NCI-H2029 treated with DMSO at 0.1 percent for 48 hours (cell line): ENCODE measurements at places on chromosomes 16 and 17.
A peak's percentile ranks its signal among the peaks of the same experiment; 100 is the strongest.

- DNase-seq, result no peak
Measured at GRCh38 chr17:12457493-12457892, 208.2 kb upstream of the MYOCD start.

GRCh38 chr17:49946964-49947584, 21.9 kb upstream of the DLX4 start:
- DNase-seq, result no peak

DNA sequence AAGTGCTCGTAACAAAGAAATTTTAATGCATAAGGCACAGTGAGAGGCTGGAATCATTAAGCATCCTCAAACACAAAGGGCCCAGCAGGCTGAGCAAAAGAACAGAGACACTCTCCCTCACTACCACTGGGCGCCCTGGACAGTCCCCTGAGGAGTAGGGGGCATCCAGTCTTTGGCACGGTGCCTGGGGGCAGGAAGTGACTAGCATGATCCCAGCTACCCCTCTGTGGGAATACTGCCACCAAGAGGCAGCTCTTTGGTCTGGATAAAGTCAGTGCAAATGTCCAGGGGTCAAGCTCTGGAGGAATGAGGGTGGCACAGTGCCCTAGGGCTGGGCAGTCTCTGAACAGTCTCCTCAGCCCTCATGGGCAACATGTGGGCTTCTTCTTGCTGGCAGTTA, 2.6 kb upstream of the PROCA1 start:
- no peak for DNase-seq

GRCh38 chr17:61736438-61736837, 126.9 kb downstream of the BRIP1 start:
- no peak for DNase-seq

- DNase-seq, result no peak
Measured at GRCh38 chr17:72488555-72489271, 367.9 kb downstream of the SOX9 start.

DNA sequence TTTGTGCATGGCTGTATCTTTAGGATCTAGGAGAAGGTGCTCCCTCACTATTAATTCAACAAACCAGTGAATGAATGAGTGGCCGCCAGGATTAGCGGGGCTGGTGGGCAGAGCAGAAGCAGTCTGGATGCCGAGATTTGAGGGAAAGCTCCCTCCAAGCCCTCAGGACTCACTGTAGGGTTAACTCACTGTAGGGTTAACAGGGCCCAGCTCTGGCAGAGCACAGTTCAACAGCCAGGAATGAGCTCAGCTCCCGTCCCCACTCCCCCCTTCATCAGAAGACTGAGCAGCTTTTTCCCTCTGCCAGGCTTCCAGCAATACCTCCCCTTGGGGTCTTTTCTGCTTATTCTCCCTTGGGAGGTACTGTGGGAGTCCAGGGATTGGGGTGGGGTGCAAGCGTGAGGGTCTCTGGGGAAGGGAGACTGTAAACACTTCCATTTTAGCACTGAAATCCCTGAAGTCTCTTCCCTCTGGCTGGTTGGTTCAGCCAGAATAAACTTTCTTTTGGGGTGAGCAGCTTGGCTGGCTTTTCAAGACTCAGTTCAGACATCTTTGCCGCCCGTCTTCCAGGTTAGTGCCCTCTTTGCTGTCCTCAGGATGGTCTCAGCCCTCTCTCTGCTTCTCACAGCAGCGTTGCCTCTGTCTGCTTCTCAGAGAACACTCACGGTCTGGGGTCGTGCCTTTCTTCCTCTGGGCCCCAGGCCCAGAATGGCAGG, 53.7 kb upstream of the WSB1 start:
- DNase-seq, result no peak

GRCh38 chr16:13436641-13437412, 483.1 kb upstream of the ERCC4 start:
- DNase-seq, result no peak

DNA sequence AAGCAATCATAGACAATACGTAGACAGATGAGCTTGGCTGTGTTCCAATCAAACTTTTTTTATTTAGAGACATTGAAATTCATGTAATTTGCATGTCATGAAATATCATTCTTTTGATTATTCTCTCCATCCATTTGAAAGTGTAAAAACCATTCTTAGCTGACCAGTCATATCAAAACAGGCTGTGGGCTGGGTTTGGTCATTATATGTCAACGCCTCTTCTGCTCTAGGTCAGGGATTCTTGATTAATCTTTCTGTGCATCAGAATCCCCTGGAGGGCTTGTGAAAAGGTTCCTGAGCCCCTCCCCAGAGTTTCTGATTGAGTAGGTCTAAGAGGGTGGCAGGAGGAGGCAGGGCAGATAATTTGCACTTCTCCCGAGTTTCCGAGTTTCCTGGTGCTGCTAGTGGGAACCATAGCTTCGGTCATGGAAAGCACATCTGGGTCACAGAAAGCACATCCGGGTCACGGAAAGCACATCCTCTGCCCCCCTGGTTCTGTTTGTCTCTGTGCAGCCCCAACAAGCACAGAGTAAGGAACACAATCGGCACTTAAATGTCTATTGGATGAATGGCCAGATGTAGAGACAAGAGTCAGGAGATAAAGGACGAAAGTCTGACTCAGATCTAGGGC, 16.4 kb downstream of the PIMREG start:
- DNase-seq, result no peak

DNA sequence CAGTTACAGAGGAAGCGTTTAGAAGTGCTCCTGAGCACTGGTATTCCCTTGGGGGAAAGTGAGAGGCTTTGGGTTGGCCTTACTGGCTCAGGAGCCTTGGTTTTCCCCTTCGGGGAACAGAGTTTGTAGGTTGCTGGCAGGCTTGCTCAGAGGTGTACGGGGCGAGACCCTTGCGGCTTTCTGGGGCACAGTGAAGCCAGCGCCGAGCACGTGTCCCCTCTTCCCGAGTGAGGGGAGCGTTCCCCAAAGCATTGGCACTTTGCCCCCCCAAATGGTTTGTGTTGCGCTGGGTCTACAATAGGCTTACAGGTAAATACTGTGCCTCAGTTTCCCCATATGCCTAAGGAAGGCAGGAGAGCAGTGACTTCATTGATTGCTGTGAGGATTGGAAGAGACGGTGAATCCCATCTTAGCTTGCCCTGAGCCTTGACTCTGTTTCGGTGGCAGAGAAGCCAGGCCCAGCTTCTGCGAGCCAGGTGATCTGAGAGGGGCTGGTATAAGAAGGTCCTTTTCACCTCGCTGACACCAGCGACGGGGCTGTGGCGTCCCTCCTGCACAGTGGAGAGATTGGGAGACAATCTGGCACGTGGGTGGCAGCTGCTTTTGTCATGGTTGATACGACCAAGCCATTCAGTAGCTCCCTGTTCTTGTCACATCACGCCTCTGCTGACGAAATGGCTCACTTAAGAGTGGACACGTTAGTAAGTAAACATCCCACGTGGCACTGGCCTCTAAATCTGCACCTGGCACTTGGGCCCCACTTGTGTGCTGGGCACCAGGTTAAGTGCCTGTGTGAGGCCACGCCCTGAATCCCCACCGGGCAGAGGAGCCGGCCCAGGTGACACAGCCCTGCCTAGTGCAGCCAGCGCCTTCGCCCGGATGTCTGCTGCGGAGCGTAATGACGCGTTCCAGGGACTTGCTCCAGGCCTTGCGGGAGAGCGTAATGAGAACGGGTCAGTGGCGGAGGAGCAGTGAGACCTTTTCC, 55.0 kb downstream of the MEAK7 start:
- peak; percentile 3 for DNase-seq

GRCh38 chr16:53282975-53283946, 151.0 kb upstream of the RBL2 start:
- no peak for DNase-seq

- DNase-seq, result no peak
Measured at GRCh38 chr16:69143116-69143515, 10.7 kb downstream of the UTP4 start.

DNA sequence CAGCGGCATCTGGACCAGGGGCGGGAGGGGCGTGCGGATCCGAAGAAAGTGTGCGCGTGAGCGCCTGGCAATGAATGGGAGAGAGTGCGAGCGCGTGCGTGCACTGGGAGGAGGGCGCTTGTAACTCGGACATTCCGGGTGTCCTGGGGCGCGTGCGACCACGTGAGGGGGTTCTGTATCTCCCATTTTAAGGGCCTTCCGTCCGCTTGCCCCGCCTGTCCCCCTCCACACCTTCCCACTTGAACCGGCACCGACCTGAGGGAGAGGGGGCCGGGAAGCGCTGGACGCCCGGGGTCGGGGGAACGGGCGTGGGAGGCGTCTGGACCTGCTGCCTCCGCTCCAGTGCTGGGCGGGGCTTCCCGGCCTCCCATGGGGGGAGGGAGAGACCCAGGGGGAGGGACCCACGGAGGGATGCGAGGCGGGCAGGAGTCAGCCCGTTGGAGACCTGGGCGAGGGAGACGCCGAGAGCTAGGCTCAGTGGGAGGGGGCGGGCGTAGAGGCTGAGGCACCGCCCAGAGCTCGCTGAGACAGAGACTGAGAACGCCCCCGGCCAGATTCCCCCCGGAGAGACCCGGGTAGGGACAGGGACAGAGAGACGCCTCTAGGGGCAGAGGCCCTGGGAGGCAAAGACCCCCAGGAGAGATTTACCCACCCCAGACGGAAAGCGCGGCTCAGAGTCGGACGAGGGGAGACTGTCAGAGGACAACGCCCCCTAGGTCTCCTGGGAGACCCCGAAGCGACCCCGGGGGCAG, at the start of gene KREMEN2:
Gene KREMEN2, plus strand, starts transcription at position 553 of the 752 bp plus-strand sequence. CDS start 246 bp downstream, outside the sequence.
- no peak for DNase-seq

- DNase-seq, result no peak
Measured at GRCh38 chr16:80117556-80118130, 423.1 kb upstream of the DYNLRB2 start.

GRCh38 chr17:83136156-83136555, 56.7 kb downstream of the METRNL start:
- no peak for DNase-seq

DNA sequence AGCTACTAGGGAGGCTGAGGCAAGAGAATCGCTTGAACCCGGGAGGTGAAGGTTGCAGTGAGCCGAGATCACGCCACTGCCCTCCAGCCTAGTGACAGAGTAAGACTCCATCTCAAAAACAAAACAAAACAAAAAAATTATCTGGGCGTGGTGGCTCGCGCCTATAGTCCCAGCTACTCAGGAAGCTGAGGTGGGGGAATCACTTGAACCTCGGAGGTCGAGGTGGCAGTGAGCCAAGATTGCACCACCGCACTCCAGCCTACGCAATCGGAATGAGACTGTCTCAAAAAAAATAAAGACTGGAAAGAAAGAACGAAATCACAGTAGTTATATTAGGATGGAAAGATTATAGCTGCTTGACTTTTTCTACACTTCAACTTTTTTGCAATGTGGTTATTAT, 18.9 kb downstream of the COG1 start:
- no peak for DNase-seq

- no peak for DNase-seq
Measured at GRCh38 chr17:57540596-57540995, 204.5 kb downstream of the CCDC182 start.

DNA sequence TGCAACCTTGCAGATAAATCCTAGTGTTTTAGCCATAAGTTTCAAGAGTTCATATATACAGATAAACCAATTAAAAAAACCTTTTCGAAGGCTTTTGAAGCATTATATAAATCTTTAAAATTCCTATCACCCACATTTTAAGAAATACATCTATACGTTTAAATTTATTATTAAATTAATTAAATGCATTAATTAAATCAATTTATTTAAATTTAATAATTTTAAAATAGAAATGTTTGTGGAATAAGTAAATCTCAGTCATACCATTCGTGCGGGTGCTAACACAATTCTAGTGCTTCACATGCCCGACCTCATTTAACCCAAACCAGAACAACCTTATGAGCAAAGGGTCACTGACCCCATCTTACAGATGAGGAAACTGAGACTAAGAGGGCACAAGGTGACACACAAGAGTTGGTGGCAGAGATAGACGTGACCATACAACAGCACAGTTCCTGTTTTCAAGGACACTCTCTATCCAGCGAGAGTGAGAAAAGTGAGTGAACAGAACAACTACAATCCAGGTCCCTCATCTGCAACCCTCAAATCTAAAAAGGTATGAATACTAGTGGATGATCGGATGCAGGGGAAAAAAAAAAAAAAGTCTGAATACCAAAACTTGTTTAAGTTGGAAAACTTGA, 1.4 kb downstream of the NSMCE1 start:
- DNase-seq, result no peak
